ENCODE measurements at places on chromosomes 11 and 22.
A peak's percentile ranks its signal among the peaks of the same experiment; 100 is the strongest.

DNA sequence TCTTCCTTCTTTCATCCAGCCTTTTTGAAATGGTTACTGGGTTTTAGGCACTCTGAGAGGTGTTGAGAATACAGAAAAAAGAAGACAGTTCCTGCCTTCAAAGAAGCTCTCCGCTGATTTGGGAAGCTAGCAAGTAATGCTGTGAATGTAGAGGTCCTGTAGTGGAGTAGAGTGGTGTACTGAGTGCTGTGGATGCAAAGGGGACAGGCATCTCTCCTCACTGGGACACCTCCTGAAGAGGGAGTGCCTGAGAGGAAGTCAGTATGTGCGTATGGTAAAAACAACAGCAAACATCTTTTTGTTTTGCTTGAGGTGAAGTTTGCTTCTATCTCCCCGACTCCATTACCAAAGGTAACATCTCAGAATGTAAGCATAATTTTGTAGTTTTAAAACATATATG lies 77.5 kb downstream of the EXT2 start:
- H3K4me1 ChIP-seq = peaks cover under 1% of the 10 kb centered on the region
- DNase-seq = no peak
- no peaks in the 10 kb centered on the region for H3K36me3 ChIP-seq

GRCh38 chr11:84687433-84687832 lies 939.7 kb downstream of the DLG2 start:
- no peak for DNase-seq
- no peak overlapping the region for H3K27ac ChIP-seq
- no peak overlapping the region for H3K4me3 ChIP-seq

GRCh38 chr11:76978818-76979217 lies 55.4 kb upstream of the B3GNT6 start:
- no peaks in the 10 kb centered on the region for H3K4me1 ChIP-seq
- DNase-seq = no peak
- no peaks in the 10 kb centered on the region for H3K36me3 ChIP-seq
- H3K4me3 ChIP-seq = no peak overlapping the region
- H3K27ac ChIP-seq = no peak overlapping the region
- no peaks in the 10 kb centered on the region for H3K27me3 ChIP-seq

DNA sequence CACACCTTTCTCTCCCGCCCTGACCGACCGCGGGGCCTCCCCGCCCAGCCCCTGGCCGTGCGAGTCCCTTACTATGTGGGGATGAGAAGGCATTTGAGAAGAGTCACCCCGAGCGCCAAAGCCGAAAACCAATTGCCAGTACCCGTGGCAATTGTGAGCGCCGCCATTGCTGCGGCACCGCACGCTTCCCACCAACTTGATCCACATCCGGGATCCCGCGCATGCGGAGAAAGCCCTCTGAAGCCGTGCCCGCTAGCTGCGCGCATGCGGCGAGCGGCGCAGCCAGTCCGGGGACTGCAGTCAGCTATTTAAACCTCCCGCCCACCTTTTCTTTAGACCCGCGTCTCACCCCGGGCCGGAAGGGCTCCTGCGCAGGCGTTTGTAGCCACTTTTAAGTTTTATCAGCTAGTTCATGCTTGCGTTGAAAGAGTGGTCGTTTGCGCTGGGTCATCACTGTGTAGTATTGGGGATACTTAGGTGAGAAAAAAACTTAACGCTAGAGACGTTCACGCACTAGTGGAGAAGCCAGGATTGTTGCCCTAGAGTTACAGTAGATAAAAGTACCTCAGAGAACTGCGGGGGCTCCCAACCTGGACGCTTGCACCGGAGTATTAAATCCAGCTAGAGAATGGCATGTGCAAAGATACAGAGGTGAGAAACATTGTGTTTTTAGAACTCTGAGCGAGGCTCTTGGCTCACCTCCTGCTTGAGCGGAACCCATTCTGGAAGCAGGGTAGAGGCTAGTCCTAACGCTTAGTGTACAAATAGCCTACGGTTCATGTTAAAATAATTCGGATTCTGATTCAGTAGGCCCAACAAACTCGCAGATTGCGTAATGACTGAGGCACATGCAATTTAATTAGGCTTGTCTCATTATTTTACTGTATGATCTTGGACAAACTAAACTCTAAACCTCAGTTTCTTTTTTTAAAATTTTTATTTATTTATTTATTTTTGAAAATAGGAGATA lies at the start of gene ALG8:
TSS of gene ALG8 (minus strand) at position 205 of the 970 bp plus-strand sequence. CDS start at position 167, 38 bp downstream.
- H3K4me1 ChIP-seq = peaks cover 8% of the 10 kb centered on the region
- H3K27me3 ChIP-seq = no peaks in the 10 kb centered on the region
- peak within 1 kb of the TSS; percentile 89 for H3K4me3 ChIP-seq
- peaks cover 7% of the 10 kb centered on the region for H3K36me3 ChIP-seq
- peak; percentile 99 for DNase-seq

GRCh38 chr22:22681221-22681739 lies 36.9 kb downstream of the GGTLC2 start:
- no peak overlapping the region for H3K4me3 ChIP-seq
- no peak overlapping the region for H3K27ac ChIP-seq
- no peak for DNase-seq

Measured in trophoblast cell (in vitro differentiated cells and primary cell).